AG09309 (cell line): ENCODE measurements at places on chromosomes 4 and X.

GRCh38 chrX:147570483-147570882 is 341.2 kb upstream of the FMR1 start:
- no peak for DNase-seq

- no peak for DNase-seq
These were observed 726.4 kb upstream of the MAGEB2 start for GRCh38 chrX:29488919-29489318.

DNA sequence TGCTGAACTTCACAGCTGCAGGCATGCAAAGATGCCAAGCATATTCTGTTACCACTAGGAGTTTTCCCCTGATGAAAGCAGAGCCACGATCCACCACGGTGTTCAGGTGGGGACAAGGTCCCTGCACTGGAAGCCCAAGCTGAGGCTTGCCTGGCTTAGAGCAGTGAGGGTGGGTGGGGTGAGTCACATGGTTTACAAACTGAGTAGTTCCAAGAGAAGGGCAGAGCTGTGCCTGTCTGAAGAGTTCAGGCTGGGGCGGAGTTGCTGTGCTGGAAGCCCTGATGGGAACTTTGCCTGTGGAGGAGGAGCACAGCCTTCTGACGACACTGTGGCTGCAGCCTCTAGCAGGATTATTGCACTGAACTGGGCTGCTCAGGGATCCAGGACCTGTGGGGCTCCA is 45.5 kb downstream of the FAM9B start:
- DNase-seq = no peak

GRCh38 chr4:185752872-185753271 is 59.1 kb downstream of the SORBS2 start:
- no peak for DNase-seq

DNA sequence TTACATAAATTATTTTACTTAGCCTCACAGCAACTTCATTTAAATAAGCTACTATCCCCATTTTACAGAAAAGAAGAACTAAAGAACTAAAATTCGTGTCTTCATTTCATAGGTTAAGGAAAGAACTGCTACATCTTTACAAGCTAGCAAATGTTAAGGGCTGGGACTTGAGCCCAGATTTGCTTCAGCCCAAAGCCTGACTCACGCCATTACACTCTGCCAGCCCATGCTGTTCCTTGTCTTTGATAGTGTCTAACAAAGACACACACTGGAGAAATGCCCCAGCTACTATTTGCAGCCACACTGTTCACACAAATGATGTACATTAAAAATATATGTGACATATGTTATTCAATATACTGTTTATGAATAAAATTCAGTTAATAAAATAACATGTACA is 29.0 kb upstream of the ERVMER34-1 start:
- peak; percentile 48 for DNase-seq

DNA sequence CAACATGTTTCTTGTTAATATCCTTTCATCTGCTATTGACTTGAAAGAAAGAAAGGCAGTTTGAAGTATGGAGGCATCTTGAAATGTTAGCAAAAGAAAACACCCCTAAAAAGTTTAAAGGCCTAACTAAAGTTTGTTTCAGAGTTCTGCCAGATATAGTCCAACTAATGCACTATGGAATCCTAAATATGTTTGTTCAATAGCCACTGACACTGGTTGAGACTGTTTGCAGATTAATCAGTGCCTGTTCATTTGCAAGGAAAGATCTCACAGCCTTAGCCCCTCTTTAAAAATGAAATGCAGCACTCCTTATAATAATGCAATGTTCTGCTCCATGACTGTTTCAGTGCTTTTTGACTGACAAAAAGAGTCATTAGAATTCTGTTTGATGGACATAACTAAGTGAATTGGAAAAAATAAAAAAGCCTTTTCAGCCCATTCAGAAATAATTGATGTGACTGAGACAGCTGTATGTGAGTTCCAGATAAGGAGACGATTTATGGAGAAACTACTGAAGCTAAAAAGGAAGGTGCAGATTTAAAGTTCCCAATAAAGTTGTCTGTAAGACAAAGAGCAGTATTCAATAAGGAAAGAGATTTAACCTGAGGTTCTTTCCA is 192.0 kb downstream of the PCDH7 start:
- DNase-seq = no peak

GRCh38 chrX:82666355-82666754 is 841.7 kb upstream of the POU3F4 start:
- no peak for DNase-seq

DNA sequence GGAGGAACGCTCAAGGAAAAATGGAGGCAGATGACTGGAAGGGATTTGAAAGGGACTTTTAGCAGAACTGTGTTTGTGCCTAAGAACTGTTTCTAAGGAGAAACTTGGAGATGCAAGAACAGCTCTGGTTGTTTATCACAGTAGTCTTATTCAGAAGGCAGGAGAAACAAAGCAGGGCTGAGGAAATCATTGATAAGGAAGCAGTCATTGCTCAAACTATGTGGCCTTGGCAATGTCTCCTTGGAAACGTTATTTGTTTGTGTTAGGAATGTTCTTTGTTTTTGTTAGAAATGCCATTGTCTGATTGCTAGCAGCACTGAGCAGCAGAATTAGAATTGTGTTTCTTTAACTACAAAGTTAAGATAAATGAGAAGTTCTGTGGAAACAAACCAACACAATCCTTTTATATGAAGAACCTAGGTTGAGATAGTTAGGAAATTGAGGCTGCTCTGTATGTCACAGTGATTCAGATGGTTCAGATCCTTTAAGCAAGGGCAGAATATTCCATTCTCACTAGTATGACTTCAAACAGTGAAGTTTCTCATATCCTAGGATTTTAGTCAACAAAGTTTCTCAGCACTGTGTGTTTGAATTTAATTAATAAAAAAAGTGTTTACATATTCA is 1191.3 kb upstream of the IGFBP7 start:
- no peak for DNase-seq

DNA sequence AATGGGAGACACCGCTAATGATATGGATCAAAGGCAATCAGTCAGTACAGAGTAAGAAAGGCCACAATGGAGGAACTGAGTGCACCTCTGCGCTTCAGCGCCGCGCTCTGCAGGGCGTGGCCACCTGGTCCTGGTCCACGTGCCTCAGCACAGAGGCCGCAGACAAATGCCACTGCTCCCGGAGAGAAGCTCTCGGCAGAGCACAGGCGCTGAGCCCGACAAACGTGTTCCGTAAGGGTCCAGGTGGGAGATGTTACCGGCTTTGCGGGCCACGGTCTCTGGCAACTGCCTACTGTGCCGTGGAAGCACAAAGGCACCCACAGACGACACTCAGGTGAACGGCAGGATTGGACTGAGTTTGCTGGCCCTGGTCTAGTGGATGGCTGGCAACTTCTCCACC is 68.9 kb downstream of the ACOX3 start:
- no peak for DNase-seq

GRCh38 chr4:155009288-155009687 is 199.1 kb upstream of the NPY2R start:
- DNase-seq = no peak

DNA sequence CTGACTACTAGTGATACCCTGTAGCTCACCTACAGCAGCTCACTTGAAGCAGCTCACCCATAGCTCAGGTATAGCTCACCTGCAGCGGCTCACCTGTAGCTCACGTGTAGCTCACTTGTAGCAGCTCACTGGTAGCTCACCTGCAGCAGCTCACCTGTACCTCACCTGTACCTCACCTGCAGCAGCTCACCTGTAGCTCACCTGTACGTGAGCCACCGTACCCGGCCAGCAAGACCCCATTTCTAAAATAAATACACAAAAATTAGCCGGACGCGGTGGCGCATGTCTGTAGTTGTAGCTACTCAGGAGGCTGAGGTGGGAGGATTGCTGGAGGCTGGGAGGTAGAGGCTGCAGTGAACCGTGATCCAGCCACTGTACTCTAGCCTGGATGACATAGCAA is 30.6 kb downstream of the SHOX start:
- no peak for DNase-seq

GRCh38 chrX:108426262-108426661 is 12.0 kb downstream of the COL4A6 start:
- no peak for DNase-seq

DNA sequence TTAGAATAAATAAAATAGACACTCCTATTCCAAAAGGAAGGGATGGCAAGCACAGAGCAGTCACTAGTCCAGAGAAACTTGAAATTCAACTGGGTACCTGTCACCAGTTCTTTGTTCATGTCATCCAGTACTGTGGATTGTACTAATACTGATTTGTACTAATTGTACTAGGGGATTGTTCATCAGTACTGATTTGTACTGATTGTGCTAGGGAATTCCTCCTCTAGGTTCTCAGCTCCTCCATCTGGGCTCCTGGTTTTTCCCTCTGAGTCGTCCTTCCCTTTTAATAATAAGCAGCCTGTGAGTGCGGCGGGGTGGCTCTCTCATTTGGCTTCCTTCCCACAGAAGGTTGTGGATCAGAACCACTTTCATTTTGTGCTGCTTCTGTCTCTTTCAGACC is 31.0 kb upstream of the SOD3 start:
- no peak for DNase-seq

DNA sequence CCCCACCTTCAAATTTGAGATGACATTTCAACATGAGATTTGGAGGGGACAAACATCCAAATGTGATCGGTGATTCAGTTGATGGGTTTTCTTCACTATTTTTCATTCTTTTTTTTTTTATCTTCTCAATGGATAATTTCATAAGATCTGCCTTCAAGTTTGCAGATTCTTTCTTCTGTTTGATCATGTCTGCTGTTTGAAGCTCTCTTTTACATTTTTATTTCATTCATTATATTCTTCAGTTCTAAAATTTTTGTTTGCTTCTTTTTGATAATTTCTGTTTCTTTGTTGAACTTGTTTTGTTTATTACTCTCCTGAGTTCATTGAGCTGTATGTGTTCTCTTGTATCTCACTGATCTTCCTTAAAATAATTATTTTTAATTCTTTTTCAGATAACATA is 14.8 kb downstream of the APOOL start:
- no peak for DNase-seq

DNA sequence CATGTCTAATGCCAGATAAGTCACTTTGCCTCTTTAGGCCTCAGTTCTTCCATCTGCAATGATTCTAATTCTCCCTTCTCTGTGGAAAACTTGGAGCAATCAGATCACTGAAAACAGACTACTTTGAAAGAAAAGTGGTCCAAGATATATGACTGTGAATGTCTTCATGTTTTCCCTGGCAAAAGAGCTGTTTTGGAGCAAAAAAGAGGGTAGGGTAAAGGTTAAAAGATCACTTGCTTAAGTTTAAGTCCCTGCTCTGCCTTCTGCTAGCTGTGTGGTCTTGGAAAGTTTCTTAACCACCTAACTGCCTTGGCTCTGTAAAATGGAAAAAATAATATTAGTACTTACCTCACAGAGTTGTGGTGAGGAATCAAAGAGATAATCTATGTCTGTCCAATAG is 140.3 kb upstream of the PAK3 start:
- DNase-seq = no peak

DNA sequence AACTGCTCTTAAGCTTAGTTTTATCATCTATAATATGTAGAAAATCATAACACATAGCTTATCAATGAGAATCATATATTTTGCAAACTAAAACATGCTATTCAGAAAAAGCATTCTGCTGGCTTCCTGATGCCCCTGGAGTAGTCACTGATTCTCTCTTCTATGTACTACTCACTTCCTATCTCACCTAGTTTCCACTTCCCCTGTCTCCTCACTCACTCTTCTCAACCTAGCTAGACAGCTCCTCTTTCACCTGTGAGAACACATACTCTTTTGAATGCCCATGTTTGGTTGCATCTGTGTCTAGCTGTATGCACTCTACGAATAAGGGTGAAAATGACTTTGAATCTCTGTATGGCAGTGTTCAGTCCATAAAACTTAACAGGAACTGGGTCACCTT is 9.3 kb downstream of the TMEM144 start:
- no peak for DNase-seq

DNA sequence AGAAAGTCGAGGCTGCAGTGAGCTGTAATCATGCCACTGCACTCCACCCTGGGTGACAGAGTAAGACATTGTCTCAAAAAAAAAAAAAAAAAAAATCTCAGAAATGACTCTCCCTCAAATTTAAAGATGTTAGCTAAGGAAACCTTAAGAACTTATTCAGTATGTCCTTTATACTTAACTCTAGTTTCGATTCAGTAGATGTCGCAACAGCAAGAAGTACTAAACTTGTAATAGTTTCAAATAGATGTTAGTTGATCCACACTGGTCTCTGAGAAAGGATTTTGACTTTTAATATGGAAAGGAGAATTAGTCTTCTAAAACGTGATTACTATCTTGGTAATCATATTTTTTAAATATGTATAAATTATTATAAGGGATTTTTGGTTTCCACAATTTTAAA is 29.6 kb downstream of the NKX3-2 start:
- DNase-seq = no peak

- DNase-seq = peak; percentile 1
These were observed 100.2 kb upstream of the TMEM164 start for GRCh38 chrX:109902665-109903064.

GRCh38 chrX:148620023-148620422 is 119.6 kb downstream of the AFF2 start:
- DNase-seq = no peak

DNA sequence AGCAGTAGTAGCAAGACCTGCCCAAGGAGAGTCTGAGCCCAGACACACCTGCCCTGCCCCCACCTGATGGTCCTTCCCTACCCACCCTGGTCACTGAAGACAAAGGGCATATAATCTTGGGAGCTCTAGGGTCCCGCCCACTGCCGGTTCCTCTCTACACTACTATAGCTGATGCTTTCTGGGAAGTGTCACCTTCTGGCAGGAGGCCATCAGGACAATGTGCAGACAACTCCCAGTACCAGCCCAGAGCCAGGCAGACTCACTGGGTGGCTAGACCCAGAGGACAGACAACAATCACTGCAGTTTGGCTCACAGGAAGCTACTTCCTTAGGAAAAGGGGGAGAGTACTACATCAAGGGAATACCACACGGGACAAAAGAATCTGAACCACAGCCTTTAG is 312.7 kb downstream of the SPRY1 start:
- DNase-seq = no peak

DNA sequence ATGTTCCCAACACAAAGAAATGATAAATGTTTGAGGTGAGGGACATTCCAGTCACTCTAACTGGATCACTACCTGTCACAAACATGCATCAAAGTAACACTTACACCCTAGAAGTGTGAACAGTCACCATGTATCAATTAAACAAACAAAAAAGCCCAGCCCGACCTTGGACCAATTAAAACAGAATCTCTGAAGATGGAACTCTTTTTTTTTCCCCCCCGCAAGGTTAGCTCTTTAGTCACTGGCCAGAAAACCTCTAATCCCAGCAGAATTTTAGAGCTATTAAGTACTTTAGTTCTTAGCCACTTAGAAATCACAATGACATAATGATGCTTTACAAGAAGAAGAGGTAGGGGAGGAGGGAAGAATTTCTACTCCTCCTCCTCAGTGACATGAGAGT is 154.5 kb downstream of the PALLD start:
- DNase-seq = no peak

DNA sequence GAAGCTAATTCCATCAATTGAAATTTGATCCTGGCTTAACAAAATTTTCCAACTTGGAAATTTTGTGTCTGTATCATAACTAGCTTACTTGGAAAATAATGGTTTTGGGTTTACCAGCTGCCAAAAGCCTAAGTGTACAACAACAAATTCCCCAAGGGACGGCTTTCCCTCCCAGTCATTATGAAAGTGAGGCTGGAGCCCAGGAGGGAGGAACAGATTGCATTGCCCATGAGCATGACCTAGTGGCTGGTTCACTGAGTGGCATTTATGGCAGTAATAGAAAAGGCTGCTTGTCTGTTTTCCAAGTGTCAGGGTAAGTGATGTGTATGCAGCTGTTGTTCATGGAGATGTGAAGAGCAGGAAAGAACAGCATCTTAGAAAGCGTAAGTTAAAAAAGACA is 70.8 kb upstream of the HHIP start:
- no peak for DNase-seq
